ENCODE measurements at places on chromosomes 7 and 10. TPM values are rescaled to one million over a fixed set of nuclear protein-coding genes. Genes with fewer than 3 reads are reported as not detected.

The C10orf88 gene
- total RNA-seq: 15.5 TPM

The HOXA2 gene
- total RNA-seq: 0.85 TPM

The LIPJ gene
- not detected for total RNA-seq

The GPR26 gene
- total RNA-seq: not detected

The SLC16A12 gene
- 3.2 TPM for total RNA-seq

The TMEM184A gene
- total RNA-seq: 0.19 TPM

The POLR2J2 gene
- total RNA-seq: 2.6 TPM

The NRP1 gene
- total RNA-seq: 204 TPM

The SCART1 gene
- 1.3 TPM for total RNA-seq

The KCNIP2 gene
- total RNA-seq: 0.27 TPM

The C10orf67 gene
- total RNA-seq: not detected

The NUTM2B gene
- 0.09 TPM for total RNA-seq

The IKZF1 gene
- not detected for total RNA-seq

The SLC16A9 gene
- 0.19 TPM for total RNA-seq

The TBX20 gene
- 1.3 TPM for total RNA-seq

The RET gene
- total RNA-seq: 0.09 TPM

The PDE1C gene
- total RNA-seq: 0.38 TPM

The OR6V1 gene
- not detected for total RNA-seq

The SPAM1 gene
- not detected for total RNA-seq

The MIOS gene
- 25.9 TPM for total RNA-seq

The PHYHIPL gene
- total RNA-seq: not detected

The ADIRF gene
- 21.6 TPM for total RNA-seq

The SPDYE18 gene
- total RNA-seq: 0.28 TPM

The ADRA2A gene
- 0.18 TPM for total RNA-seq

The CALML3 gene
- not detected for total RNA-seq

The KLF14 gene
- not detected for total RNA-seq

The PAX2 gene
- total RNA-seq: not detected

The SLC26A3 gene
- not detected for total RNA-seq

The ERVW-1 gene
- not detected for total RNA-seq

The KEL gene
- total RNA-seq: under 0.01 TPM

The EGR2 gene
- total RNA-seq: 0.18 TPM

The FAS gene
- total RNA-seq: 25.9 TPM

The ITIH5 gene
- not detected for total RNA-seq

The LSM5 gene
- 20.8 TPM for total RNA-seq

The OR2A5 gene
- not detected for total RNA-seq

The MNX1 gene
- not detected for total RNA-seq

The MBL2 gene
- not detected for total RNA-seq

The SPDYE6 gene
- total RNA-seq: not detected

The AS3MT gene
- total RNA-seq: 0.09 TPM

The CRPPA gene
- total RNA-seq: 0.85 TPM
